Left ventricle myocardium inferior (tissue), 1 donor: ENCODE measurements at places on chromosomes 7 and 10.

DNA sequence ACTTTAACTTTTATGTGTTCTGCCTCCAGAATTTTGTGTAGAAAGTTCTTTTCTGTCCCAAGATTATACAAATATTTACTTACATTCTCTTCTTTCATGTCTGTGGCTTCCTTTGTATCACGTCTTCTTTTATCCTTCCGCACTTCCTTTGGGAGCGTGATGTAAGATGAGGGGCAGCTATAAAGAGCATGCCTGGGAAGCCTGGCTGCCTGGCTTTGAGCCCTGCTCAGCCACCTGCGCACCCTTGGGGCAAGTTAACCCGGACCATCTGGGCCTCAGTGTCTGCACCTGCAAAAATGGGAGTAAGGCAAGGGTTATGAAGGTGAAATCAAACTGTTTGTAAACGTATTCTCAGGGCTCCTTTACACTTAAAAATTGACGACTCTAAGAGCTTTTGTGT, 25.2 kb downstream of the PALD1 start:
- no peaks in the 10 kb centered on the region for H3K36me3 ChIP-seq
- H3K27me3 ChIP-seq = no peaks in the 10 kb centered on the region
- DNase-seq = no peak
- no peak overlapping the region for H3K27ac ChIP-seq
- H3K4me1 ChIP-seq = peaks cover 62% of the 10 kb centered on the region
- H3K4me3 ChIP-seq = no peak overlapping the region

GRCh38 chr7:27161214-27161720, 4.1 kb downstream of the HOXA9 start:
- DNase-seq = peak; percentile 48
- no peak overlapping the region for H3K27ac ChIP-seq
- H3K36me3 ChIP-seq = no peaks in the 10 kb centered on the region
- peaks cover 41% of the 10 kb centered on the region for H3K4me1 ChIP-seq

DNA sequence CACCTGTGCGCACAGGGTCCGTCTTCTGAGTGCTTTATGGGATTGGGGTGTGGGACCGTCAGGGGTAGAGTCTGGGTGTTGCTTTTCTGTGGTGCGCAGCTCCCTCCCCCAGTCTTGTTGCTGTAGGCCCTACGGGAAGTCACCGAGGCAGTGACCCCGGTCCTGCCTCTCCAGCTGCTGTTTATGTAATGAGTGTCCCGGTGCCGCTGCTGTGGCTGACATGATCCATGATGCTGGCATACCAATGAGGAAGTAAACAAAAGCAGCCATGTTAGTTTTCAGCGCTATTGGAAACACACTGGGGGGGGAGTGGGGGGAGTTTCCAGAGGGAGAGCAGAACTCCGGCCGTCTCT, 1.1 kb downstream of the TRIM8 start:
- H3K4me3 ChIP-seq = peak overlapping the region; percentile 82
- DNase-seq = peak; percentile 80
- no peaks in the 10 kb centered on the region for H3K36me3 ChIP-seq
- peaks cover 78% of the 10 kb centered on the region for H3K4me1 ChIP-seq
- H3K27ac ChIP-seq = peak overlapping the region; percentile 99

DNA sequence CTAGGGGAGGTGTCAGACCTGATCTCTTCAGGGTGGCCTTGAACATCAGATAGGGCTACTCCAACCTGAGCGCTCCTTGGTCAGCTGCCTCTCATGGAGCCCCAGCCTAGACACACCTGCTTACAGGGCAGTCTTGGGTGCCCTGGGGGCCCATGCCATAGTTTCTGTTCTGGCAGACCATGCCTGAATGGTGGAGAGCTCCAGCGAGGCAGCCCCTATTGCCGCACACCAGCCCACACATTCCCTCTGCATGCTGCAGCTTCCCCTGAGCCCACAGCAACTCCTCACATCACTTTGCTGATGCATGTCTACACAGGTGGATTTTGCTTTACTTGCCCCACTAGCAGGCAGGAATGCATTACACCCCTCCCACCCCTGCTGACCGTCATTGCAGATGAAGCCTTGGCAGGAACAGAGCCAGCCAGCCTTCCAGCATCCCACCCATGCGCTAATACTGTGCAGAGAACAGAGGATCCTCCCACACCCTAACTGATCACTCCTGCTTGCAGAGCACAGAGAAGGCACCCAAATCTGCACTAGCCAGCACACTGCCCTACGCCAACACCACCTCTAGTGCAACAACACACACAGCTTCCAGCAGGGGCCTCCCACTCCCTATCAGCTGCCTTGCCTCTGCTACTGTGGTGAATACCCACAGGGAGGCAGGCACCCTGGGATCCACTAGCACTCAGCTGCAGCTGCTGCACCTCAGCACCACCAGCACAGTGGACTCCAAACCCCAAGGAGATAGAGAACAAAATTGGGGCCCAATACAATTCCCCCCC, 43.0 kb upstream of the GRM3 start:
- H3K27ac ChIP-seq = no peak overlapping the region
- H3K36me3 ChIP-seq = no peaks in the 10 kb centered on the region
- DNase-seq = no peak
- H3K4me3 ChIP-seq = no peak overlapping the region

GRCh38 chr10:13439313-13440184, 89.3 kb downstream of the BEND7 start:
- H3K27me3 ChIP-seq = peaks cover 69% of the 10 kb centered on the region
- DNase-seq = no peak
- peak overlapping the region; percentile 56 for H3K4me3 ChIP-seq
- no peak overlapping the region for H3K27ac ChIP-seq

GRCh38 chr10:11587722-11588259, 23.7 kb downstream of the USP6NL start:
- no peak overlapping the region for H3K27ac ChIP-seq
- no peak overlapping the region for H3K4me3 ChIP-seq
- no peaks in the 10 kb centered on the region for H3K27me3 ChIP-seq
- DNase-seq = no peak
- no peaks in the 10 kb centered on the region for H3K36me3 ChIP-seq
- H3K4me1 ChIP-seq = peaks cover 16% of the 10 kb centered on the region

- no peaks in the 10 kb centered on the region for H3K36me3 ChIP-seq
- H3K27ac ChIP-seq = no peak overlapping the region
- no peak for DNase-seq
- no peak overlapping the region for H3K4me3 ChIP-seq
- H3K4me1 ChIP-seq = no peaks in the 10 kb centered on the region
- no peaks in the 10 kb centered on the region for H3K27me3 ChIP-seq
Measured at GRCh38 chr7:111681242-111681641, 119.0 kb upstream of the IMMP2L start.

DNA sequence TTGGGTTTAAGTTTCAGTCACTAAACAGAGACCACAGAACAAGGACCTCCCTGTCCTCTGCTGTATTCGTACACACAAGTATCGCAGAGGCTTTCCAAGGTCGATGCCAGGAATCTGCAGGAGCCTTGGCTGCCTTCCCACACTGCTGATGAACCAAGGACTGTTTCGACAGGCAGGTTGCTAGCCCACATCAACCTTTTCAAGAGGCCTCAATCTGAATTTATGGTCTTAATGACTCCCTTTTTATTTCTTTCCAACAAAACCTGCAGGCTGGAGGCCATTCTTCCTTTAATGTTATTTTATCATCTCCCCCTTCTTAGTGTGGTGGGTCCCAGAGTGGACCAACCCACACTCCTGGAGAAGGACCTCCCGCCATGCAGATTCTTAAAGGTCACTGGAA, 45.6 kb downstream of the JCAD start:
- H3K4me3 ChIP-seq = no peak overlapping the region
- H3K27me3 ChIP-seq = no peaks in the 10 kb centered on the region
- peaks cover 39% of the 10 kb centered on the region for H3K4me1 ChIP-seq
- peak; percentile 76 for DNase-seq

GRCh38 chr10:47176903-47177868, 122.8 kb upstream of the GDF10 start:
- no peak overlapping the region for H3K27ac ChIP-seq
- DNase-seq = no peak
- no peak overlapping the region for H3K4me3 ChIP-seq
- no peaks in the 10 kb centered on the region for H3K4me1 ChIP-seq

- H3K27me3 ChIP-seq = no peaks in the 10 kb centered on the region
- no peaks in the 10 kb centered on the region for H3K4me1 ChIP-seq
- H3K36me3 ChIP-seq = no peaks in the 10 kb centered on the region
- DNase-seq = no peak
- H3K4me3 ChIP-seq = no peak overlapping the region
- no peak overlapping the region for H3K27ac ChIP-seq
Measured at GRCh38 chr7:42945821-42946626, 13.8 kb downstream of the MRPL32 start.

DNA sequence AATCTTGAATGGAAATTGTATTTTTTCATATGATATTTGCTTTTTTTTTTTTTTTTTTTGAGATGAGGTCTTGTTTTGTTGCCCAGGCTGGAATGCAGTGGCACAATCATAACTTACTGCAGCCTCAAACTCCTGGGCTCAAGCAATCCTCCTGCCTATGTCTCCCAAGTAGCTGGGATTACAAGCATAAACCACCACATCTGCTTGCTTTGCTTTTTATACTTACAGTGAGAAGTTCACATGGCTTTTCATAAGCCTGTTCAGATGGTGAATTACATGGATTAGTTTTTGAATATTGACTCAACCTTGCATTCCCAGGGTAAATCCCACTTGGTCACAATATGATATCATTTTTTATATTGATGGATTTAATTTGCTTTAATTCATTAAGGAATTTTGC, 22.0 kb downstream of the LRRD1 start:
- H3K27me3 ChIP-seq = no peaks in the 10 kb centered on the region
- H3K4me3 ChIP-seq = no peak overlapping the region
- no peak for DNase-seq
- no peak overlapping the region for H3K27ac ChIP-seq

GRCh38 chr7:23913016-23913415, 203.0 kb downstream of the STK31 start:
- H3K4me3 ChIP-seq = no peak overlapping the region
- H3K27me3 ChIP-seq = no peaks in the 10 kb centered on the region
- H3K4me1 ChIP-seq = no peaks in the 10 kb centered on the region
- DNase-seq = no peak
- H3K36me3 ChIP-seq = no peaks in the 10 kb centered on the region

GRCh38 chr7:156318426-156318825, 322.1 kb upstream of the RNF32 start:
- H3K36me3 ChIP-seq = no peaks in the 10 kb centered on the region
- DNase-seq = no peak
- no peak overlapping the region for H3K27ac ChIP-seq
- no peaks in the 10 kb centered on the region for H3K4me1 ChIP-seq
- H3K4me3 ChIP-seq = no peak overlapping the region
- peaks cover 18% of the 10 kb centered on the region for H3K27me3 ChIP-seq

GRCh38 chr7:155456738-155457543, 988 bp upstream of the EN2 start:
- peaks cover 96% of the 10 kb centered on the region for H3K27me3 ChIP-seq
- no peak overlapping the region for H3K27ac ChIP-seq
- peak; percentile 67 for DNase-seq
- no peaks in the 10 kb centered on the region for H3K36me3 ChIP-seq
- peaks cover 51% of the 10 kb centered on the region for H3K4me1 ChIP-seq

DNA sequence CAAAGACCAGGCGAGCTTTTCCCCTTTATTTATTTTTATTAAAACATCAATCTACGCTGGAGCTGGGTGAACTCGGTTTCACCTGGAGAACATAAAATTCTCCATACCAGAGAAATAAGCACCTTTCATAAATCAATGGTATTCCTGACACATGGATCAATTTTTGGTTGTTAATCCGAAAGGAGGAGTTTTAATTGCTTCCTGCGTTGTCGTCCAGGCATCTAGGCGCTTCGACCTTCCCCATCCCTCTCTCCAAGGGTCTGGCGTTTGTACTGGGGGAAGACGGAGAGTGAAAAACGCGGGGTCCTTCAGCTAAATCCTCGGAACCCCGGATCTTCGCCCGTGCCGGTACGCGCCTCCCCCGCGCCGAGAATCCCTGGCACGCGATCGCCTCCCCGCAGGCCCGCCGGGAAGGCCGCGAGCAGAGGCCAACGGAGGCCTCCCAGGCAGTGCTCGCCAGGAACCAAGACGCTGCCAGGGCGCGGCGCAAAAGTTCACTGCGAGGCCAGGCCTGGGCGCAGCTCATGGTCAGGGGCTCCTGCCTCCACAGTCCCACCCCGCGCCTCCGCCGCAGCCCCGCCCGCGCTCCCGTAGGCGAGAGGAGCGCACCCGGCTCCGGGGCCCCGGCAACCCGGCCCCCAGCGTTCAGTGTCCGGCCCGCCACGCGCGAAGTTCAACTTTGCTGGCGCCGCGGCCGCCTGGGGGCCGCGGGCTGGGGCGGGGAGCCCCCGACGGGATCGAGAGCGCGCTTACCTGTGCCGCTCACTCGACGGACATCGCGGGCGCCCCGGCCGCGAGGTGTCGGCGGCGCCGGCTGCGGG, 8.3 kb upstream of the EBF3 start:
- H3K27me3 ChIP-seq = peaks cover 100% of the 10 kb centered on the region
- H3K4me1 ChIP-seq = peaks cover 52% of the 10 kb centered on the region
- no peak for DNase-seq
- H3K4me3 ChIP-seq = peak overlapping the region; percentile 69
- H3K27ac ChIP-seq = no peak overlapping the region

DNA sequence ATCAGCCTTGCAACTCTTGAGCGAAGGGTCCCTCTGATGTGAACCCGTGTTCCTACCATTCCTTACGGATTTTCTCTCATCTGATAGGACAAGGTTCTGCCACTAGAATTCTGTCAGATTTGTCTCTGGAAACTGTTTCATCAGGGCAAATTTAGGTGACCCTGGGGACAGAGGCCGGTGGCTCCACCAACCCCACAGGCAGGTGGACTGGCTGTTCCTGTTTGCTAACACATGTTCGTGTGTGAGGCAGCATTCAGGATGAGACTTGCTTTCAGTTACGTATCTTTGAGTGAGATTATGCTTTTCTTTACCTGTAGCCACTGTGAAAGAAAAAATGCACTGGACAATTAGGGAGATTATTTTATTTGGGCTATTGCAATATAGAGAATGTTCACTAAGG, 449.9 kb downstream of the INHBA start:
- no peaks in the 10 kb centered on the region for H3K27me3 ChIP-seq
- H3K36me3 ChIP-seq = no peaks in the 10 kb centered on the region
- no peak overlapping the region for H3K27ac ChIP-seq
- DNase-seq = no peak
- H3K4me1 ChIP-seq = no peaks in the 10 kb centered on the region

GRCh38 chr10:57955076-57955475, 312.6 kb downstream of the IPMK start:
- no peak overlapping the region for H3K4me3 ChIP-seq
- H3K27me3 ChIP-seq = no peaks in the 10 kb centered on the region
- H3K27ac ChIP-seq = no peak overlapping the region
- no peaks in the 10 kb centered on the region for H3K36me3 ChIP-seq

GRCh38 chr7:100808354-100808875, 18.9 kb downstream of the EPHB4 start:
- DNase-seq = no peak
- peaks cover 89% of the 10 kb centered on the region for H3K36me3 ChIP-seq
- peaks cover 35% of the 10 kb centered on the region for H3K4me1 ChIP-seq

GRCh38 chr7:27105301-27106031, 3.0 kb upstream of the HOXA2 start:
- H3K27ac ChIP-seq = no peak overlapping the region
- peaks cover 100% of the 10 kb centered on the region for H3K27me3 ChIP-seq
- H3K36me3 ChIP-seq = no peaks in the 10 kb centered on the region
- H3K4me3 ChIP-seq = no peak overlapping the region
- DNase-seq = no peak
